ENCODE measurements at places on chromosomes 6 and 20.

- DNase-seq, result no peak
Measured at GRCh38 chr6:169640351-169640852, 61.4 kb downstream of the WDR27 start.

- no peak for DNase-seq
Measured at GRCh38 chr20:35871259-35871771, 83.0 kb downstream of the SCAND1 start.

- DNase-seq, result no peak
Measured at GRCh38 chr6:101294676-101295075, 98.8 kb upstream of the GRIK2 start.

DNA sequence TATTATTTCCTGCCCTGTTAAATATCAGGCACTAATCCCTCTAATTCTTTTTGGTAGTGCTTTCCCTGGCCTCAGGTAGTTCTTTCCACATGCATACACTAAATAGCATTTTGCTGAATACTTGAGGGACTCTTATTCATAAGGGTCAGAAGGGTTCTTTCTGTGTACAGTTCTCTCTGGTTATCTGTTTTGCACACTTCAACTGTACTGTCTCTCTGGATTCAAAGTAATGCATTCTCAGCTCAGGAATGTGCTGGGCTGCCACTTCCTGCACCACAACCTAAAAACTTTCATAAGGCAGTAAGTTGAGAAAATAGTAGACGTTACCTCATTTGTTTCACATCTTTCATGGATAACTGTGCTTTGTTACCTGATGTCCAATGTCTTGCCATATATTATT is 32.1 kb downstream of the C6orf141 start:
- DNase-seq, result no peak

- DNase-seq, result no peak
Measured at GRCh38 chr6:87473419-87473903, 687 bp downstream of the SLC35A1 start.

- DNase-seq, result peak; percentile 92
Measured at GRCh38 chr6:158649289-158650143, at the start of gene SYTL3. TSS of gene SYTL3 (plus strand) at chr6:158650054. CDS start at chr6:158663269, 13,215 bp downstream.
